NCI-H2081 (cell line): ENCODE measurements at places on chromosomes 16 and 17.

- DNase-seq: no peak
These were observed 299.4 kb downstream of the CPPED1 start for GRCh38 chr16:12504312-12504711.

GRCh38 chr17:72872396-72872795 lies 220.1 kb downstream of the SLC39A11 start:
- DNase-seq: no peak

GRCh38 chr16:86002178-86002900 lies 103.4 kb downstream of the IRF8 start:
- no peak for DNase-seq

- no peak for DNase-seq
These were observed 48.4 kb downstream of the CLEC16A start for GRCh38 chr16:10992797-10993196.

- no peak for DNase-seq
These were observed 16.0 kb downstream of the OMG start for GRCh38 chr17:31281061-31281460.

DNA sequence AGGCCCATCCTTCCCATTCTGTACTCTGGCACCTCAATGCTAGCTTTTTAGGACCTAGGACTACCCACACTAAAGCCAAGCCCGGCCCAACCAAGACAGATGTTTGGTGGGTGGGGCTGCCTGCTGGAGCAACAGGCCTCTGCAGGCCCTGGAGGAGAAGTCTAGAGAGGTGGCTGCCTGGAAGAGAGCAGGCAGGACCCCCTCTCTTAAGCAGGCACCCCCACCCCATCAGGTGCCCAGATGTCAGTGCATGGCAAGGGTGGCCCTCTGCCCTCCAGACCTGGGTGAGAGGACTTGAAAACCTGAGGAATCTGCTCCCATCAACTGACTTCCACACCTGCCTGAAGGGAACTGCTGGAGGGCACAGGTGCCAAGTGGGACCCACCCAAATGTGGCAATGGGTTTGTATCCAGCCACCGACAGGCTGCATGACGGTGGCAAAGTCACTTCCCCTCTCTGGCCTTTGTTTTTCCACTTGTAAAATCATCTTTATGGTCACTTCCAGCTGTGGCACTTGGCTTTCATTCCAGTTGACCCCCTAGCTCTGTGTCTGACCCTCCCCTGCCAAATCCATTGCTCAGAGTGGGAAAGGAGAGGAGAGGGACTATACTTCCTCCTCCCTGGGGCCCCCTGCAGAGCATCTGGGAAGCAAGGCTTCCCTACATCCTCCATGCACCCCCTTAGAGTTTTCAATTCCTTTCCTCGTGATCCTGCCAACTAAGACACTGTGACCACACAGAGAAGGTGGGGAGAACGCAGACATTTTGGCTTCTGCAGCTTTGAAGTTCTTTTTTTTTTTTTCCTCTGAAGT lies 1.7 kb upstream of the STAT5A start:
- no peak for DNase-seq

DNA sequence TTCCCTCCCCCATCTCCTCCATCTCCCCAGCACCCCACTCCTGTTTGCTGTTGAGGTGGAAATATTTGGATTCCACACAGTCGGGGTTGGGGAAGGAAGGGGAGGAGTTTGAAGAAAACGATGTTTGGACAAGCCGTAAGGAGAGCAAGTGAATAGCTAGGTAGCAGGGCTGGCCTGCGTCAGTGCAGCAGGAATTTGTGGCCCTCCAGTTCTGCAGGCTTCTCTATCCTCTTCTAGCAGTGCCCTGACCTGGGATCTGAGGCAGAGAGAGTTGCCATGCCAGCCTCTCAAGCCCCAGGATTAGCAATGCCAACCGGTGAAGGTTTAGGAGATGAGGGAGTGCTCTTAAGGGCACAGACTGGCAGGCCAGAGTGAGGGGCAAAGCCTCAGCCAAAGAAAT lies 12.5 kb downstream of the TLCD2 start:
- DNase-seq: no peak

GRCh38 chr17:66715745-66716156 lies 119.2 kb upstream of the CACNG5 start:
- DNase-seq: peak; percentile 88
